NCI-H187 (cell line): ENCODE measurements at places on chromosomes 16 and 17.

DNA sequence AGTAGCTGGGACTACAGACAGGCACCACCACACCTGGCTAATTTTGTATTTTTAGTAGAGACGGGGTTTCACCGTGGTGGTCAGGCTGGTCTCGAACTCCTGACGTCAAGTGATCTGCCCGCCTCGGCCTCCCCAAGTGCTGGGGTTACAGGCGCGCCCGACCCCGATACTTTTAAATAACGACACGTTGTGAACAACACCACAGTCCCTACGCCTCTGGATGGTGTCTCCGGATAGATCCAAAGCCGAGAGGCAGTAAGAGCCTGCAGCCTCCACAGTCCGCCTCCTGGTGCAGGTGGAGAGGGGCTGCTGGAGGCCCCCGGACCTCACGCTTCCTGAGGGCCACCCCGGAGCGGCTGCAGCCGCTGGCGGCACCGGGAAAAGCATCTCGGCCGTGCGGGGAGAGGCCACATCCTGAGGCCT, 741 bp upstream of the TLCD3A start:
- no peak for DNase-seq

DNA sequence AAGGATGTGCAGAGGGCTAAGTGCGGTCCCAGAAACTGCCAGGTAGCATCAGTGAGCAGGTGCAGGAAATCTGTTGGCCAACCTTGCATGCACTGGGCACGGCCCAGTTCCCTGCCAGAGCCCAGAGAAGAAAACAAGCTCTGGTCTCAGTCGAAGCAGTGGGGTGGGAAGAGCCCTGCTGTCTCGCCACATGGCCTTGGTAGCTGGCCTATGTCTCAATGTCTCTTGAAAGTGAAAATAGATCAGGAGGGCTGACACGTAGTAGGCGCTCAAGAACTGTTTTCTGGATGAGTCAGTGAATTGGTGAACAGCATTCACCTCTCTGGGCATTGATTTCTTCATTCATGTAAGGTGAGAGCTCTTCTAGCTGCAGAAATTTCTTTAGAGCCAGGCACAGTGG, 90.4 kb downstream of the MARF1 start:
- DNase-seq = no peak

GRCh38 chr16:48632137-48632774, 22.3 kb upstream of the N4BP1 start:
- DNase-seq = no peak

DNA sequence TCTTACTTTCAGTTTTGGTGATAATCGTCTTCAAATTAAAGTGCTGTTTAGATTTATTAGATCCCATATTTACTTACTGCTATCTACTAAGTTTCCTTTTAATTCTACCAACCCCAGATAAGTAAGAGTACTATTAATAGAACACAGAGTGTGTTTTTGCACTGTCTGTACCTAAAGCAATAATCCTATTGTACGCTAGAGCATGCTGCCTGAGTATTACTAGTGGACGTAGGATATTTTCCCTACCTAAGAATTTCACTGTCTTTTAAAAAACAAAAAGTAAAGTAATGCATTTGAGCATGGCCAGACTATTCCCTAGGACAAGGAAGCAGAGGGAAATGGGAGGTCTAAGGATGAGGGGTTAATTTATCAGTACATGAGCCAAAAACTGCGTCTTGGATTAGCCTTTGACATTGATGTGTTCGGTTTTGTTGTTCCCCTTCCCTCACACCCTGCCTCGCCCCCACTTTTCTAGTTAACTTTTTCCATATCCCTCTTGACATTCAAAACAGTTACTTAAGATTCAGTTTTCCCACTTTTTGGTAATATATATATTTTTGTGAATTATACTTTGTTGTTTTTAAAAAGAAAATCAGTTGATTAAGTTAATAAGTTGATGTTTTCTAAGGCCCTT, 56.8 kb downstream of the HLF start:
- no peak for DNase-seq

- no peak for DNase-seq
Measured at GRCh38 chr16:86956437-86956836, 360.8 kb downstream of the C16orf95 start.
